NCI-H524 treated with DMSO at 0.1 percent for 48 hours (cell line): ENCODE measurements at places on chromosomes 7 and 10.

DNA sequence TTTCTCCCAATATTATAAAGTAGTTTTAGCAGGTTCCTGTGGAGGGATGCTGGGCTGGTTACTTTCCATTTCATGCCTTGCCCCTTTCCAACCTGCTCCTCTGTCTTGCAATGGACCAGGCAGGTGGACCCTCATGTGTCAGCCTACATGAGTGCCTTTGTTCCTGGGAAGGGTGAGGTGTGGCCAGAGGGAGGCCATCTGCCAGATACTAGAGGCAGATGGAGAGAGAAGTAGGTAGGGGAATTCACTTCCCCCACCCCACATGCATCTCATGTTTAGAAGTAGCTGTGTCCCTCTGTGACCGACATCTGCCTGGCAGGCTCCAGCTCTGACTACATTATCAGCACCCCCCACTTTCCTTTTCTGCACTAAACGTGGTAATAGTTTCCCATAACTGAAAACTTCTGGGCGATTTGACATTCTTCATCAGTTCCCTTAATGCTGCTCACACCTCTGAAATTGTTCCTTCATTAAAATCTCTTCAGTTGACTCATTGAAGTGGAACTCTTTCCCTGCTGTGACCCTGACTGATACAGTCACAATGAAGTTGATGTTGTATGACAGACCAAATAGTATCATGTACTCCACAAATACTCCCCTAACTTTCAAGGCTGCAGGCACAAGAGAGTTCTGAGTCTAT lies 396.3 kb upstream of the FZD8 start:
- peak; percentile 76 for DNase-seq

DNA sequence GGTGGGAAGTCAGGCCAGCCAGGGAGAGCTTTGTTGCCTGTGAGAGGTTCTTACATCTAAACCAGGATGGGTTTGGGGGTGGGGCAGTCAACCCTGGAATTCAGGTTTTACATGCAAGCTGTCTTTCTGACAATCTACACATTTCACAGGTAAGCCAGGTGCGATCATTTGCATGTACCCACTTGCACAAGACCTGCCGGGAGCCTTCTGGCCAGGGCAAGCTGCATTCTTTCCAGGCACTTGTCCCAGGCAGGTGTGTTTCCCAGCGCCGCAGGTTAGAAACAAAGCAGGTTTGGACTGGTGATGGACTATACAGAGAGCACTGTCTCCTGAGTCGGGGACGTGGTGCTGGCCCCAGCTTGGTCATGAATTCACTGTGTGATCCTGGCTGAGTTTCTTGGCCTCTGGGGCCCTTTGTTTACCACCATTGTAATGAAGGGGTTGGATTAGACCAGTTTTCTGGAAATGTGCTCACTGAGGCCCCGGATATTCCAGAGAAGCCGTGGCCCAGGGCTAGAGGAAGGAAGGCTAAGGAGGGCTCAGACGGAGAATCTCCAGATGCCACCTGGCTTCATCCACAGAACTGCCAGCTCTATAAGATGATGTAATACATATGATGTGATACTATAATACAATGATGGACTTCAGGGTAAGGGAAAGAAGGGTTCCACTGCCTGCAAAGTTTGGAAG lies 205.2 kb upstream of the SVIL start:
- no peak for DNase-seq

GRCh38 chr7:33273356-33273755 lies 144.0 kb downstream of the BBS9 start:
- no peak for DNase-seq

DNA sequence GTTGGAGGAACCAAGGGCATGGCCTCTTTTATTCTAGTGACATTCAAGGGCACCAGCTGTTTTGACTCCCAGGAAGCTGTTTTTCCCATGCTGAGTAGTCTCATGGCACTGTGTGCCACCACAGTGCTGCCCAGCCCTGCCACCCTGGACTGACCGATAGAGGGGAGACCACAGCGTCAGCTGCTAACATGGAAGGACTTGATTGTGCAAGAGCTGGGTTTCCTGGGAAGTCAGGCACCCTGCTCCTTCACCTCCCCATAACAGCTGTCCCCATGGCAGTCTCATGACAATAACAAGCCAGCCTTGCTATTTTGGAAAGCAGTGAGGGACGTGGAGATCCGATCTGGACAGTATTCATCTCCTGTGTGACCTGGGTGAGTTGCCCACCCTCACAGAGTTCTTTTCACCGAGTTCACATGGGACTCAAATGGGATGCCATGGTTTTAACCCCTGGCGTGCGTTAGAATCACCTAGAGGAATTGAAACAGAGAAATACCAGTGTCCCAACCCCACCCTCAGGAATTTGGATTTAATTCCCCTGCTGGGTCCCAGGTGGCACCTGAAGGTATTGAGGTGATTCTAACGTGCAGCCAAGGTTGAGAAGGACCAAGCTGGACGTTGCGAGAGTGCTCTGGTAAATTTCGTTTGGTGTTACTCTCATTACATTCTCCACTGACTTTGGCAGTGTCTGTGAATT lies 174.8 kb downstream of the CELF2 start:
- no peak for DNase-seq

GRCh38 chr7:116525298-116525912 lies 569 bp downstream of the CAV1 start:
- DNase-seq: no peak
